ENCODE measurements at places on chromosomes 7 and 10.

DNA sequence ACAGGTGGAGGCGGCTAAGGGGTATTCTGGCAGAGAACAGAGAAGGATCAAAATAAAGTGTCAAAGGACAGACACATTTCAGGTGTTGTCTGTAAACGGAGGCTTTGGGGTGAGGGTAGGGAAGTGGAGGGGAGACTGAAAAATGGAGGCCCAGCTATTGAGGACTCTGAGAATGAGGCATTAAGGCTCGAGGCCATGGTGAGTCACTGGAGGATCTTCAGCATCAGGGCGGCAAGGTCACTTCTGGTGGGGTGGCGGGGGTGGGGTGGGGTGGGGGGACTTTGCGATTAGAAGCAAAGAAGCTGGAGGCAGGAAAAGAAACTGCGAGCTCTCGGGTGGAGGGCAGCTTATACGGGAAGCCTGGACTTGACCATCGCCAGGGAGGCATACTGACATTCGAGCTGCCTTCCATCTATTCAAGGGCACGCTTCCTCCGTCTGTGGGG lies 58.4 kb upstream of the PCGF5 start:
- DNase-seq, result no peak

GRCh38 chr7:140857048-140857447 lies 67.7 kb downstream of the BRAF start:
- DNase-seq, result no peak

- DNase-seq, result no peak
These were observed 13.0 kb upstream of the LIMK1 start for GRCh38 chr7:74070619-74070921.

GRCh38 chr10:25057886-25058285 lies 41.5 kb downstream of the THNSL1 start:
- DNase-seq, result no peak

- DNase-seq, result no peak
These were observed at the start of gene DLG5 for GRCh38 chr10:77926566-77927401. Gene DLG5 (minus strand): TSS chr10:77926755. CDS start chr10:77926520, 235 bp downstream.
